ENCODE measurements at places on chromosomes 6 and 20.

DNA sequence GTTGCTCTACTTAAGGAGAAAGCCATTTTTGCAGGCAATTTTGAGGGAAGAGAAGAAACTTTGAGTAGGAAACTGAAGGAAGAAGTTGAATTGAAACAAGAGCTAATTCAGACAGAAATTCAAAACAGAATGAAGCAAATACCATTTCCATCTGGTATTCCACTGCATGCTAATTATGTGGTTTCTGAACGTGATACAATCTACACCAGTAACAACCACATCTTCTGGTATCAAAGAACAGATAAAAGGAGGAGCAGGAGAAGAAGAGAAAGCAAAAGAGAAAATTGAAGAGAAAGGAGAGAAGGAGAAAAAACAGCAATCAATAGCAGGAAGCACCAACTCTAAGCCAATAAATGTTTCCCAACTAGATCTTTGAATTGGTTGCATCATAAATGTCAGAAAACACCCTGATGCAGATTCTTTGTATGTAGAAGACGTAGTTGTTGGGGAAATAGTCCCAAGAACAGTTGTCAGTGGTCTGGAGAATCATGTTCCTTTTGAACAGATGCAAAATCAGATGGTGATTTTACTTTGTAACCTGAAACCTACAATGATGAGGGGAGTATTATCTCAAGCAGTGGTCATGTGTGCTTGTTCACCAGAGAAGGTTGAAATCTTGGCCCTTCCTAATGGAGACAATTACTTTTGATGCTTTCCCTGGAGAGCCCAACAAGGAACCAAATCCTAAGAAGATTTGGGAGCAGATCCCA is 132.4 kb downstream of the MACROD2 start:
- no peak for DNase-seq

- DNase-seq: no peak
Observed at GRCh38 chr20:58753267-58753921, 60.8 kb downstream of the NPEPL1 start.

- no peak for DNase-seq
Observed at GRCh38 chr6:7554533-7555275, 13.2 kb downstream of the DSP start.

- no peak for DNase-seq
Observed at GRCh38 chr6:113361014-113361645, 496.0 kb upstream of the MARCKS start.

DNA sequence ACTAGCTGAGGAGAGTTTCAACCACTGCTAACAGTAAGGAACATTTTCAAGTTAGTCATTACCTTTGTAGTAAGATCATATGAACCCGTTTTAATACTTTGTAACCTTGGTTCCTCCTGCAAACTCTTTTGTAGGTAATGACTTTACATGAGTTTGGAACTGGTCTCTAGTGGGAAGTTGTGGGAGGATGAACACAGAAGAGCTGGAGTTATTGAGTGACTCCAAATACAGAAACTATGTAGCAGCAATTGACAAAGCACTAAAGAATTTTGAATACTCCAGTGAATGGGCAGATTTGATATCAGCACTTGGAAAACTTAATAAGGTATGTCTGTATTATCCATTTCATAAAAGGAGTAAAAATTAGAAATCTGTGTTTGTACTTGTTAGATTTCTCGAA is 29.3 kb downstream of the DOP1A start:
- no peak for DNase-seq

- no peak for DNase-seq
Observed at GRCh38 chr6:1395941-1396908, 6.8 kb downstream of the FOXF2 start.

GRCh38 chr6:99353126-99353525 is 3.7 kb upstream of the FAXC start:
- DNase-seq: no peak

- DNase-seq: no peak
Observed at GRCh38 chr6:71567562-71567961, 279.0 kb downstream of the OGFRL1 start.

- no peak for DNase-seq
Observed at GRCh38 chr6:118746825-118747174, 95.4 kb upstream of the CEP85L start.

DNA sequence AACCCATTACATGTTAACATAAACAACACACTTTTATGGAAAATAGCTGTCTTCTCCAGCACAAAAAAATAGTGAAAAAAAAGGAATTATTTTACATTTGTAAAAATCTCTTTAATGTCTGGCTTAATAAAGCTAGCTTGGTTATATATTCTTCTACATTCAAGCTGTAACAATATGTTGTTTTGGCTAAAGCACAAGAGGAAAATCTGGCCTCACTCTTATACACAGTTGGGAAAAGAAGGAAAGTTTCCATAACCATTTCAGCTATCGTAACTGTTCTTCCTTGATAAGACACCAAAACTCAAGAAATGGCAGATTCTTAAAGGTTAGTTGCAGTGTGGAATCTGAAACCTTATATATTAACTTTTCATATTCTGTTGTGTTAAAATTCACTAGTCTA is 7.6 kb downstream of the HLA-DOB start:
- DNase-seq: no peak

DNA sequence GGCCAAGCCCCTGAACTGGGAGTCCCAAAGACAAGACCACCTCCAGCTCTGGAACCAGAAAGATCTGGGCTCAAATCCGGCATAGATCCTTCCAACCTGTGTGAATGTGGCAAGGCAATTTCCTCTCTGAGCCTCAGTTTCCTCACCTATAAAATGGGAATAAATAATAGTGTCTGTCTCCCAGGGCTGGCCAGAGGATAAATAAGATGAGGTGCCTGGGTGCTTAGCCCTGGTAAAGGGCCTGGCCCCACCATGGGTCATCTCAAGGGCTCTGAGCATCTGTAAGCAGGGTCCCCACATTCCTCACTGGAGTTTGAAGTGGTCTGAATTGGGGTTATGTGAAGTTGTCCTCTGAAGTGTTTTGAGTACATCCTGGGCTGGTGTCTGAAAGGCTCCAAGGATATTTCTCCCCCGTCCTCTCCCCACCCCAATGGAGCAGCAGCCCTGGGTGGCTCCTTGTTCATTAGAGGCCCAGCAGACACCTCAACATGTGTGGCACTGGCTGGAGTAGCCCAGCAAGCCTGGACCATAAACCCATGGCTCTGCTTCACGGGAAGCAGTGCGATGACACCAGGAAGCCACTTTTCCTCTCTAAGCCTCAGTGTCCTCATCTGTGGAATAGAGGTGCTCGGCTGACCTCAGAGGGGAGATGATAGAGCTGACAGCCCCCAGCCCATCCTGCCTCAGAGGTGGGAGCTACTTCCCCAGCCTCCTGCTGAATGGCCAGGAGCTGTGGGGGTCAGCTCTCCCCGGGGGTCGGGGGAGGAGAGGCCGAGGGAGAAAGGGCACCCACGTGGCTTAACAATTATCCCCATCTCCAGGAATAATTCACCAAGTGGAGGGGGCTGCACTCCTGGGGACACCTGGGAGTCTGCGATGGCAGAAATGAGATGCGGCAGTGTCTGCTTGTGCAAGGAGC is 48.0 kb downstream of the HNF4A start:
- DNase-seq: no peak

All from AG04449 (cell line).